ENCODE measurements at places on chromosomes 12 and 14. TPM values are rescaled to one million over a fixed set of nuclear protein-coding genes. Genes with fewer than 3 reads are reported as not detected.

LRTM2 gene
- not detected for total RNA-seq

ADIPOR2 gene
- 25.6 TPM for total RNA-seq

TMPRSS12 gene
- not detected for total RNA-seq

STAC3 gene
- 0.14 TPM for total RNA-seq

C12orf56 gene
- total RNA-seq, result 0.28 TPM

MAP3K9 gene
- 0.14 TPM for total RNA-seq
